Activated gamma-delta T cell treated with Interleukin-2 at 50 U/mL for 16 hours (primary cell): ENCODE measurements at places on chromosomes 5 and 9.

DNA sequence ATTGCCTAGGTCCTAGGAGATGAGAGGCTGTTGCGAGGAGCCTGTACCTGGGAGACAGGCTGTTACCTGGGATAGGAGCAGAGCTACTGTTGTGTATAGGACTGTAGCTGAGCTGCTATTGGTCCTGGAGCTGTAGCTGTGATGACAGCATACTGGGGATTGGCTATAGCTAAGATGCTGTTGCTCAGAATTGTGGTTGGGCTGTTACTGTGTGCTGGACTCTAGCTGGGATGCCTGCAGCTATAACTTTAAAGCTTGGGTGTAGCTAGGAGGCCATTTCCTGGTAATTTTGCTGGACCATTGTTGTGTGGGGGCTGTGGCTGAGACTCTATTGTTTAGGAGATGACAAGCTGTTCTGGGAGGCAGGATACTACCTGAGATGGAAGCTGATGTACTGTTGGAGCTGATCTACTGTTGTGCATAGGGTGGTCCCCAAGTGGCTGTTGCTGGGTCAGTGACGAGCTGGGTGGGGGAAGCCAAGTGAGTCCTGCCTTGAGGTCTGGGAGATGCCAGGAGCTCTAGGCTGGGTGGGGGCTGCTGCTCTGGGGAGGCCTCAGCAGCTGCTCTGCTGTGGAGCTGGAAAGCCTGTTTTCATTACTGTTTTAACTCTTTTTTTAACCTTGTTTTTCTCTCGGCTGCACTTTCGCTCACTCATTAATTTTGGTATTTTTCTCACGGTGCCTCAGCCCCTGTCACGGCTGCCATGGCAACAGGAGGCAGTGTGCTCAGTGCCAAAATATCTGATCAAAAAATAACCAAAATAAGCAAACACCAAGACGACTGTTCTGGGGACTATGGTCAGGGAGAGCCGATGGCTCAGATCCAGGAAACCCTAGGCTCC is 3.0 kb upstream of the PCDH1 start:
- no peak for DNase-seq

GRCh38 chr5:612498-613424 is 621 bp downstream of the CEP72 start:
- no peak for DNase-seq

DNA sequence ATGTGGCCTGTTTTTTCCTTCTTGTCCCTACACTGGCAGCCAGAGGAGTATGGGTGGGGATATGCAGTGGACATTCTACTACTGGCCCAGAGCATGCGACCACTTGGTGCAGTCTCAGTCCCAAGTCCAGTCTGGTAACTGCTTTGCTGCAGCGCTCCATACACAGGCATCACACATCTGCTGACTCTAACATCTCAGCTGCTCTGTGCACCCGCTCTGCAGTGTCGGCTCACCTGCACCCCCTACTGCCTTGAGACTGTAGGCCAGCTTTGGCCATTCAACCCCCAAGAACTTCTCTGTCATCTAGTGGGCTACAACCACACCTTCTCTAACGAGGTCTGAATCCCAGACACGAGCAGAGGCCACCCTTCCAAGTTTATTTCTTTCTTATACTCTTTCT is 46.4 kb upstream of the SLCO6A1 start:
- DNase-seq = no peak

DNA sequence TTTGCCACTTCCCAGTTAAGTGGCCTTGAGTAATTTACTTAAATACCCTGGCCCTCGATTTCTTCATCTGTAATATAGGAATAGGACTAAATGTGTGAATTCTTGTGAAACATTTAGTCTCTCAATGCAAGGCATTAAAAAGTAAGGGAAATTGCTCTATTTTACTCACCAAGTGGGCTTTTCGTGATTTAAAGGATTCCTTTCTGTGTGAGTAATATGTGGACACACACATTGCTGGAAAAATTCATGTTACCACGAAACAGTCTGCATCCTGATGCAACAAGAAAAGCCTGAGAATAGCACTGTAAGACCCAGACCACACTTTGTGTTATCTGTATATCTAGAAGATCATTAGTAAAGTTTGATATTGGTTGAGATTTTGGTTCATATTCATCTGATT is 1243.0 kb upstream of the CDH9 start:
- DNase-seq = no peak
